ENCODE measurements at places on chromosomes 2 and 18.

DNA sequence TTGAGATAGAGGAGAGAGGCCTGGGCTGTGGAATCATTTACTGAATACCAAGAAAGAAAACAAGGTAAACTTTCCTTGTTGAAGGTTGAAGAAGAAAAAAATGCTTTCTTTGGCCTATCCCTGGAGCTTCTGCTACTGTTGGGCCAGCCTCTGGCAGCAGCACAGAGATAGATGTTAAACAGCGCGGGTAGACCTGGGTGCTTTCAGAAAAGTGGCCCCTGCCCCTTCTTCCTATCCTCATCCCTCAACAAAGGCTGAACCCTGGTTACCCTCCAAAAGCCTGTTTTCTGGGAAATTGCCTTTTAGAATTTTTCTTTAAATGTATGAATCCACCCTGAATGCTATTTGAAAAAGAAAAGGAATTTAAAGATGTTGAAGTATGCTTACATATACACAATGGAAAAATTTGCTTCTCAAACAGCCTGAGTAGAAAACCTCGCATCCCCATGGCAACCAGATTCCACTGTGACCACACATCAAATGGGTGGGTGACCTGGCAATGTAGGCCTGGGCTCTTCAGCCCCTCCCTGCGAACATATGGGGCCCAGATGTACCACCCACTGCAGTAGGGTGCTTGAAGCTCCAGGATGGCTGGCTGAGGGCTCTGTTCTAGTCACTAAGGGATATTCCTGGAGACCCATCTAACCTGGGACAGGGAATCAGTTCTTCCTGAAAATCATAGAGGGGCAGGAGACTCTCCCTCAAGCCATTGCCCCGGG lies 23.4 kb upstream of the CHRNA1 start:
- peak; percentile 89 for DNase-seq

DNA sequence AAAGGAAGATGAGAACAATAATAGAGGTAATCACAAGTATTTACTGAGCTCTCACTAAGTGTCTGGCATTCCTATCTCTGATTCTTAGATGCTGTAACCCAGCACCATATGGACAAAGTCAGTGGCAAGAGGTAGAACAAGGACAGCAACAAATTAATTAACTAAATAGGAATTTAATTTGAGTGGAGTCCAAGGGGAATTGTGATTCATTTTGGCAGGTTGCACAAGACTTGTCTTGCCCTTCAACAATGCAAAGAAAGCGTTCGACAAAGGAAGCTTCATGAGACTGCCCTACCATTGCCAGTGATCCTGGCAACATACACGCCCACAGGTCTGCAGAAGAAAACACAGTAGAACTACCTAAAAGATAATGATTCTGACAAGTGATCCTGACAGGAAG lies 221.6 kb downstream of the RBM43 start:
- no peak for DNase-seq

GRCh38 chr2:140178234-140178633 lies 1398.0 kb upstream of the NXPH2 start:
- no peak for DNase-seq

DNA sequence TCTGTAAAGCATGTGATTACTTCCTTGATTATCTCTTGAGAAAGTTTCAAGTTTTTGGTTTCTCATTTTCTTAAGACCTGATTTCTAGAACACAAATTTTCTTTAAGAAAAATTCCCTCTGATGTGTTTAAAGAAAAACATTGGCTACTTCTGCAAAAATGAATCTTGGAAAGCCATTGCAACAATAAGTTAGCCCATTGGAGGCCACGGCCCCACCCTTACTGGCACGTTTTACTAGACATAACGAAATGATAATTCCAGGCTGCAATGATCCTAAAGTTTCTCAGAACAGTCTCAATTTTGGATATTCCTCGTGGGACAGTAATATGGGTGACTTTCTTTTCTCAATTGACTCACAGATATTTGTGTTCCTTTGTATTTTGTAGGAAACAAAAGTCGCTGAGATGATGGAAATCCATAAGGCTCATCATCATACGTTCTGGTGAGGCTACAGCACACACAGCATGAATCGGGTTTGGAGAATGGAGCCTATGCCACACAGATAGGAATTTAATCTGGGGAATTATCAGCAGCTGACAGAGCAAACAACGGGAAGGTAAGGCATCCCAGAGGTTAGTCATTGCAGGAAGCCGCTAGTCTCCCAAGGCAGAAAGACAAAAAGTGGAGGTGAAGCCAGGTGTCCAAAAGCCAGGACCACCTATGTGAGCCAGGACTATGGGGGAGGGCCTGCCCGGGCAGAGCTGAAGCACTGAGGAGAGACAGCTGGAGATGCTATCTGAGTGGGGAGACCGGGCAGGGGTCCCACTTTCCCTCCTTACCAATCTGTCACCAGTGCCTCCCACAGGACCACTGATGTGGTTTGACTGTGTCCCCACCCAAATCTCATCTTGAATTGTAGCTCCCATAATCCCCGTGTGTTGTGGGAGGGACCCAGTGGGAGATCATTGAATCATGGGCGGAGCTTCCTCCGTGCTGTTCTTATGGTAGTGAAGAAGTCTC lies 35.9 kb downstream of the SOWAHC start:
- no peak for DNase-seq

- DNase-seq = no peak
Observed at GRCh38 chr18:13233787-13234783, 15.5 kb downstream of the LDLRAD4 start.

DNA sequence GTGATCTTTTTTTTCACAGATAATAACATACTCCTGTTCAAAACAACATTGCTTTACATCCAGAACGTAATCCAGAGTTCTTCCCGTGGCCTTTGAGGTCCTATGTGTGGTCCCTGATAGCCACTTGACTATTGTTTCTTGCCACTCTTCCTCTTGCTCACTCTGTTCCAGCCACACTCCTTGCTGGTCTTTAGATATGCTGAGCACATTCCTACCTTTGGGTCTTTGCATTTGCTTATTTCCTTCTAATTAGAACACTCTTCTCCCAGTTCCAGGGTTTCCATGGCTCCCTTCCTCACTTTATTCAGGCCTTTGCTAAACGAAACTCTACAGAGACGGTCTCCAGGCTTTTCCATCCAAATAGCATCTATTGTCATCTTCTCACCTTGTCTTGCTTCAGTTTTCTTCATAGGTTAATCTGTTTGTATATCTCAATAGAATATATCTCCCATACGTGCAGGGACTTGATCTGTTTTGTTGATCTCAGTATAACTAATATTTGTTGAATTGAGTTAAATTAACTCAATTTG lies 59.9 kb downstream of the ACSL3 start:
- no peak for DNase-seq

GRCh38 chr18:61845197-61845596 lies 47.6 kb downstream of the RNF152 start:
- no peak for DNase-seq

GRCh38 chr2:180010701-180011100 lies 3.6 kb upstream of the CWC22 start:
- no peak for DNase-seq

DNA sequence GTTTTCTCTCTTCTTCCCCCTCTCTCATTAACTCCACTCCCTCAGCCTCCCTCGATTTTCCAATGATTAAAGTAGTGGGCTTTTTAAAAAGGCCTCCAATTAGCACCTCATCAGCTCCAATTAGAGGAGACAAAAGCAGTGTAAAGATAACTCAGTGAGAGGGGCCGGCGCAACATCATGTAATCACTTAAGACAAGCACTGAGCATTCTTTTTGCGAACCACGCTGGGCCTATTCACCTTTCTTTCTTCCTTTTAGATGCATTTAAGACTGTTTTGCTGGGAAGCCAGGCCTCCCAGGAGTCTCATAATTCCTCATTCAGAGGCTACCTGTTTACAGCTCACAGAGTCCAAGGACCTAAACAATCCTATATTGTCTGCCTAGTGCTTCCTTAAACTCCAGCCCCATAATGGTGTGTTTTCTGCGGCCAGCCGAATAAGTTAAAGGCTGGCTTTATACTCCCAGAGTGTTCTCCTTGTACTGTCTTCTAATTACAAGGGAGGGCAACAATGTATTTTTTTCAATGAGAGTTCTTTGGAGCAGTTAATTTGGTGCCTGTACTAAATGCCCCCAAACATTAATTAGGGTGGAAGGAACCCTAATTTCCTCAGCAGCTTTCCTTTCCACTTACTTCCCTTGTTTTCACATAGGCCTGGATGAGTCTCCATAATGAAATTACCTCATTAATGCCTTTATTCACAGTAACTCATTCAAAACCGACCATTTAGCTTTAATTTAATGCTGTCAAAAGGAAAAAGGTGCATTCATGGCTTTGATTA lies 28.0 kb upstream of the LMAN1 start:
- DNase-seq = no peak

DNA sequence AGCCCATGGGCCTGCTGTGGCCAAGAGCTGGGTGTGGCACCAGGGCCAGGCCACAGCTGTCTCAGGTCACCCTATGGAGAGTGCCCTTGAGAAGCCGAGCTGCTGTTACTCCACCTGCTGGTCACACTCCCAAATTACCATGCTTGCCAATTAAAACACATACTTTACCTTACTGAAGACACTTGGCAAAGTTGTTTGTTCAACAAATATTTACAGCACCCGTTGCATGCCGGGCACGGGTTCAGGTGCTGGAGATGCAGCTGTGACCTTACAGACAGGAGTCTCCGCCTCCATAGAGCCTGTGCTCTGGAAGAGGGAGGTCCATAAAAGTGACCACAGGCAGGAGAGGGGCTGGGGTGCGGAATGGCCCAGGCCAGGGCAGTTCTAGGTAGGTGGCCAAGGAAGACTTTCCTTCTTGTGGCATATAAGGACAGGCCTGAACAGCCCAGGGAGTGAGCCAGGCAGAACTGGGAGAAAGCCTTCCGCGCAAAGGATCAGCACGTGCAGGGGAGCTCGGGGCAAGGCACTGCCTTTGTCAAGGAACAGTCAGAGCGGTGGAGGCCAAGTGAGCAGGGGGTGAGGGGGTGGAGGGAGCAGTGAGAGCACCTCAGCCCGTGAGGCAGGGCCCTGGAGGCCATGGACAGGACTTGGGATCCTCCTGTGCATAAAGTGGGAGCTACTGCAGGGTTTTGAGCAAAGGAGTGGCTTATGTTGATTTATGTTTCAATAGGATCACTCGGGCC lies 23.6 kb upstream of the RBM44 start:
- peak; percentile 65 for DNase-seq

- no peak for DNase-seq
Observed at GRCh38 chr2:199663157-199663556, 187.8 kb downstream of the FTCDNL1 start.

DNA sequence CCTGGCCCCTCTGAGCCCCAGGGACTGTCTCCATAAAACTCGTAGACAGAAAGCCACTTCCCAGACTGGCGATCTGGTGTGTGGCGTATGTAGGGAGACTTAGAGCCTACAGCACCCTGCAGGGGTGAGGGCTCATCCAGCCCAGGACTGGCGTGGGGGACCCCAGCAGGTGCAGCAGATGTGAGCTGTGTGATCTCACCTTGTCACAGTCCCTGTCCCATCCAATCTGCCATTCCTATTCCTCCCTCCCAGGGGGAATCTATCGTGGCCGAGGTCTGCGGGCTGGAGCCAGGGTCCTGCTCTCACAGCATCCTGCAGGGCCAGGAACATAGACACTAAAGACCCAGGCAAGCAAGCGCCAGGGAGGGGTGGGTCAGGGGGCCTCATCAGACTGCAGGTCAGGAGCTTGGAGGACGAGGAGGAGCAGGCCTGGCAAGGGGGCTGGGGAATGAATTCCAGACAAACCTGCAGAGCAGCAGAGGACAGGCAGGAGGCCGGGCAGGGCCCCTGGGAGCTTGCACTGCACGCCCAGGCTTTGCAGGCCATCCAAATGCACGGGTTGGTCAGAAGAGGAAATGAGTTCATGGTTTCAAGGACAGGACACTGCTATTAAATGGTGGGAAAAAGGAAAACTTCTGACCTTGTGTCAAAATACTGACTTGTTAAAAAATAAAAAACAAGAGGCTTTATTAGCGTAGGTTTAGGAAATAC lies 32.5 kb downstream of the HS6ST1 start:
- no peak for DNase-seq

DNA sequence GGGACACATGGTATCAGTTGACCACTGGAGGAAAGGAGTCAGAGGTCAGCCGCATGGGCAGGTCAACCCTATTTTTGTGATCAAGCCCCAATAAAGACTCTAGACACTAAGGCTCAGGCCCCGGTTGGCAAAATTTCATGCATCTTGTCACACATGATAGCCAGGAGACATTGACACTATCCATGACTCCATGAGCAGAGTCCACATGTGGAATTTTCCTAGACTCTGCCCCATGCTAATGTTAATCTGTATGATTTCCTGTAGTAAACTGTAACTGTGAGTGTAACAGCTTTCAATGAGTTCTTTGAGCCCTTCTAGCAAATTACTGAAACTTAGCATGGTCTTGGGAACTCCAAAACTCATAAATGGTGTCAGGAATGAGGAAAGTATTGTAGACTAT lies 192.3 kb downstream of the PDE11A start:
- DNase-seq = no peak

DNA sequence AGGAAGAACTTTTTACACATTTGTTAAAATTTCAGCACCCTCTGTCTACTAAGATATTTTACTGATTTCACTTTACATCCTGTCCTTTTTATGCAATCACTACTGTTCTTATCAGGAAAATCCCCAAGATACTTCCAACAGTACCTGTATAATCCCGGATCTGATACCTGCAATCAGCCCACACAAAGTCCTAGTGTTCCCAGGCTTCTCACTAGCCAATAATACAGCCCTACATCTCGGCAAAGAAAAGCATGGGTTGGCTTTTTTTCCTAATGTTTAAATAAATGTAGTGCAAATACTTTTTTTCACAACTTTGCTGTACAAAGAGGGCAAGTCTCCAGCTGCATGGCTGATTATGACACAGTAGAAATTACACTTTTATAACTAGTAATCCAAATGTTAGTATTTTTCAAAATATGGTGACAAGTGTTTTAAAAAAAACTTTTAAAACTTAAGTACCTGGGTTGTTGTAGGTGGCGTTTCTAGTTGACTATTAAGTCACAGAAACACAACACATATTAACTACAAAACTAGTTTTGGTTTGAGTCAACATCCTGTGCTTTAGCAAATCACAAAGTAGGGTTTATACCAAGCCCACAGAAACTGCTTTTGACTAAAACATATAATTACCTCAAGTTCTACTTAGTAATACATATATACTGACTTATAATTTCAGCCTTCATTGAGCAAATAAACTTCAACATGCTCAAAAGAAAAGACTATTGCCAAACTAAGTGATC lies 19.5 kb downstream of the CNOT11 start:
- no peak for DNase-seq

GRCh38 chr2:187541086-187542085 lies 12.8 kb downstream of the TFPI start:
- peak; percentile 39 for DNase-seq

GRCh38 chr18:32469691-32470459 lies 807 bp downstream of the GAREM1 start:
- DNase-seq = peak; percentile 63

- DNase-seq = no peak
Observed at GRCh38 chr18:35910327-35910726, 62.2 kb upstream of the RMP24 start.

- DNase-seq = no peak
Observed at GRCh38 chr2:118850168-118850900, 2.9 kb upstream of the EN1 start.

DNA sequence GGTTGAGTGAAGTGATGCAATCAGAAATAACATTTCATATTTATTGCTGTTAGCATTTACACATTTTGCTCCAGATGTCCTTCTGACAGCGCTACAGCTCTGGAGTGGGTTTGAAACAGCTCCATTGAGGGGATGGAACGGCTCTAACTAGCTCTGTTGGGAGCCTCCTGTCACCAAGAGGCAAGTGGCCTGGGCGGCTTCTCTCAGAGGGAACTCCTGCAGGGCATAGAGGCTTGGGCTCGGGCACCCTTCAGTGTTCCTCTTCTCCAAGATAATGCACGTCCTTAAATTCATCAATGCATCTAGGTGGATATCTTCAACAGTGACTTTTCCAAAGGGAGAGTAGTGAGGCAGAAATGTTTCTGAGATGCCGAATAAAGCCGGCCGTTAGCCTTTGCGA lies 122.5 kb downstream of the CNTNAP5 start:
- no peak for DNase-seq

Measured in AG08396 (cell line).